Iris pigment epithelial cell (primary cell): ENCODE measurements at places on chromosomes 2 and 18.

DNA sequence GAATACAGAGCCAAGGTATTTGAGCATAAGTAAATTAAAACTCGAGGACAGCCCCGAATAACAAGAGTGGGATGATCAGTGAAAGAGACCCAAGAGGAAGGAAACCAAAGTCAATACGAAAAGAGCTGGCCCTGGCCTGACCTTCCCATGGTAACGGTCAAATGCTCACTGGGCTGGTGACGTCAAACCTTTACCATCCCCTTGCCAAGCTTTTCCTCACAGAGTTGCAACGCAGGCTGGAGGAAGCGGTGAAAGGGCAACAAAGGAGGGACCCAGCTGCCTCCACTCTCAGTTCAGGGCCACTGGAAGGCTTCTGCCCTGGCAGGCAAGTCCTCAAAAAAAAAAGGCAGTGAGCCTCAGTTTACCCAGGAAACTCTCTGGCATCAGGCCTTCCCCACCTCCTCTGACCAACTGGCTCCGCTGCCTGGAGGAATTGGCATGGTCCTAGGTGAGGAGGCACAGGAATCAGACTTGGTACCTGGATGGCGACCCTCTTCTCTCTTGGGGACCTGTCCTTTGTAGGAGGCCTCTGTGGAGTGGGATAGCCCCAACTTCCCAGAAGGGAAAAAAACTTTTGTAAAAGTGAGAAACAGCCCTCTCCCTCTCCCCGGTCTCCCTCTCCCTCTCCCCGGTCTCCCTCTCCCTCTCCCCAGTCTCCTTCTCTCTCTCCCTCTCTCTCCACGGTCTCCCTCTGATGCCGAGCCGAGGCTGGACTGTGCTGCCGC is 212.4 kb downstream of the ANAPC1 start:
- DNase-seq = peak; percentile 52

DNA sequence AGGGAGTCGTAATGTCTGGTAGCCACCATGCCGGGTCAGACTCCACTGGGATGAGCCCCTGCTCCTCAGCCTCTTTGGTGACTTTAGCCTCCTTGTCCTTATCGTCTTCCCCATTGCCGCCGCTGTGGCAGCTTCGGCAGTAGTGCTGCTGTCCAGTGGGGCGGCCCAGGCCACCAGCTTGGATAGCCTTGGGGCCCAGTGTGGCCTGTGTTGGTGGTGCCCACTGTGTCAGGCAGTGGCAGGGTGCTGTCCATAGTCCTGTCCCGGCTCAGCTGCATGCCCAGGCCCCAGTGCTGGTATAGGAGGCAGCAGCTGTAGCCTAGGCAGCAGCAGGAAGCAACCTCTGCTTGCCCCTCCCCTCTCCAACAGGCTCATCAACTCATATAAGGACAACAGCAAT is 197.1 kb upstream of the RAB12 start:
- DNase-seq = no peak

DNA sequence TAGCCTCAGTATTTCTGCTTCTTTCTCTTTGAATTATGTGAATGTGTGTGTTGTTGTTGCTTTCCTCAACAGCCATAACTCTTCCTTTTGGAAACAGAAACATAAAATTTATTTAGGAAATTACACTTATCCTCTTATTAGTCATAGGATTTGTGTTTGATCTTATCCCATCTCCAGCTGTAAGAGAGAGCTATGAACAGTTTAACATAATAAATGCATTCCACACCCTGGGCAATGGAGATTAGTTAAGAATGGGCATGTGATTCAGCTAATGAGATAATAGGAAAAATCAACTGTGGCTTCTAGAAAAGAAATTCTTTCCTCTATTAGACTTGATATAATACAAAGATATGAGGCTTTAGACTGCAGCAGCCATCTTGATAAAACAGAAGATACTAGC is 55.0 kb downstream of the SCN7A start:
- no peak for DNase-seq

DNA sequence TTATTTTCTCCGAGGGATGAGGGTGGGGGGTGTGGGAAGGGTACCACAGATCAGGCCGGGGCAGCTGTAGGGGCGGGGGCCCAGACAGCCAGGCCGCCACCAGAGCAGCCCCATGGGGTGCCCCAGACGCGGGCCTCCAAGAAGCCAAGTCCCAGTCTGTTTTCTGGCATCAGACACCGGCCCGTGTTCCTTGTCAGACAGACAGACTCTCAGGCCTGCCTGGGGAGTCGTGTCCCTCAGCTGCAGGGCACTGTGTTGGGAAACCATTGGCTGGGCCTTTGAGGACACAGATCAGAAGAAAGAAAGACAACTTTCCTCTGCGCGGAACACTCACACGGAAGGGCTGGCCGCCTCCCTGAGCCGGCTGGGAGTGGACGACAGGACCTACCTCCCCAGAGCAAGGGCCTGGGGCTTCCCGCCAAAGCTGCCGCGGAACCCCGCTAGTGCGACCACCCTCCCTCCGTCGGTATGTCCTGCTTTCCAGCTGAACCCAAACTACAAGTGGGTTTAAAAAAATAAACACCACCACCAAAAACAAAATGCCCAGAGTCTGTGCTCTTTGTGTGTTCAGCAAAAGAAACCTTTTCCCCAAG is 88.0 kb downstream of the SMAD7 start:
- no peak for DNase-seq

DNA sequence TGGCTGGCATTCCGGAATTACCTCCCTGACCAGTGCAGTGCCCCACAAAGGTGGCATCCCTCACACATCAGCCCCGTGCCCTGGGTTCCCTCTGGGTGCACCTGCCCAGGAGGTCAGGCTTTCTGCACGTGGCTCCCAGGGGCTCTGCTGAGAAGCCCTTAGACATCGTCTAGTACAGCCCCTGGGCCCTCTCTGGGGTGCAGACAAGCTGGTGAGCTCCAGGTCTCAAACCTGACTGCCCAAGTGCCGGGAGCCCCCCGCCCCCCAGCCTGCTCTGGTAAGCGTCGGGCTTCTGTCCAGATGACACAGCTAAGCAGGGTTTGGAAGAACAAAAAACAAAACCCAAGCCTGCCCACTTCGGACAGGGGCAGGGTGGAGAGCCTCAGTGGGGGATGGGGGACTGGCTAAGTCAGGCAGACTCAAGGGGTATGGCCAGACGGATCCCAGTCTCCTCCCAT is 20.2 kb downstream of the TWIST2 start:
- no peak for DNase-seq

DNA sequence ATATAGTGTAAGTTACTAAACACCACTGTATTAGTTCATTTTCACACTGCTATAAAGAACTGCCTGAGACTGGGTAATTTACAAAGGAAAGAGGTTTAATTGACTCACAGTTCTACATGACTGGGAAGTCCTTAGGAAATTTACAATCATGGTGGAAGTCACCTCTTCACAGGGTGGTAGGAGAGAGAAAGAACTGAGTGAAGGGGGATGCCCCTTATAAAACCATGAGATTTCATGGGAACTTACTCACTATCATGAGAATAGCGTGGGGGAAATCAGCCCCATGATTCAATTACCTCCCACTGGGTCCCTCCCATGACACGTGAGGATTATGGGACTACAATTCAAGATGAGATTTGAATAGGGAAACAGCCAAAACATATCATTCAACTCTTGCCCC is 618.0 kb downstream of the NYAP2 start:
- no peak for DNase-seq

DNA sequence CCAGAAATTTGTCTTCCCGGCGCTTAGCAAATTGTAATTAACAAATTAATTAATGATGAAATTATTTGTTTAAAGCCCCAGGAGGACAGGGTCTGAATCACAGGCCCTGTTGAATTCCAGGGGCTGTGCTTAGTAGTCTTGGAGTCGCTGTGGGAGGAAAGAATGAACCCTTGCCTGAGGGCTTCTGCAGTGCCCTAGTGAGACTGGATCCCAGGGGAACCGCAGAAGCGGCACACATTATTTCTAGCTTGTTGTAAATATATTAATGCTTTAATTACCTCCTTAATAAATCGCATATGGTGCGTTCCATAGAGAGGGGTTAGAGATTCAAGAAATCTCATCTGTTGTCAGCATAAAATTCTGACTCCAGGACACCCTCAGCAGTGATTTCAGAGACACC is 235.4 kb downstream of the CELF4 start:
- no peak for DNase-seq

DNA sequence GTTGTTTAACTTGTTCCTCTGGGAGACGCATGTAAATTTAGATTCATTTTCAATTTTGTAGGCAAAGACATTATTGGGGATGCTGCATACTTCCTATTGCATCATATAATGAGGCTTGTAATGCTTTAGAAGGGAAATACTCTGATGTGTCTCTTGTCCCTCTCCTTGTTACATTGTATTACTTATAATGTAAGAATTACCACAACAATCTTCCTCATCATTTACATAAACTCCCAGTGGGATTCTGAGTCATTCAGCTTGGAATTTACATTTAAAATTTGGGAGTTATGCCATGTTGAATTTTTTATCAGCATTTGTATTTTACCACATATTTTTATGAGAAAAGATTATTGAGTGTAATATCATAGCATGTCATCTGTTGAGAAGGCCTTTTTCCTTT is 963.4 kb upstream of the NRXN1 start:
- peak; percentile 73 for DNase-seq

DNA sequence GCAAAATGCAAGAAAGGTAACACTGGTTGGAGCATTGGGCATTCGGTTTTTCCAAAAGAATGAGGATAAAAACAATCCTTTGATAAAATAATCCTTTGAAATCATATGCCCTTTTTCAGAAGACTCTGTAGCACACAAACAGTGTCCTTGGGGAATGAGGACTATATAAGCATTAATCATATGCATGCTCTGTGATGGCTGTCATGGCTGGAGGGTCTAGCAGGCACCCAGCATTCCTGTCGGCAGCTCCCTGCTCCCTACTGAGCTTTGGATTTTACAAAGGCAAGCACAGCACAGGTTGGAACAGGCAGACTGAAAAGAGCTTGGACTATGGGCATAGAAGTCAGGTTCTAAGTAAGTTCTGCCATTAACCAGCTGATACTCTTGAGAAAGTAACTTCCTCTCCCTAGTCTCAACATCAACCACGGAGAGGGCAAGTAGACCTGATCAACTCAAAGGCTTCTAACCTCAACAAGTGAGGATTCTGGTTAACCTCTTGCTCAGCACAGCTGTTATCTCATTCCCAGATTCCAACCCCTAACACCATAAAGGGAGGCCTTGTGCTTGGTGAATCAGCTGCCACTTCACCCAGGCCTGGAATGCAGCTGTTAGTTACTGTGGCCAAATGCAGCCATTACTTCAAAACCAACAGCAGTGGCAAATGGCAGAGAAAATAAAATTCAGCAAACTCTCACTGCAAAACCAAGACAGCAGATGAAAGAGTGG is 29.5 kb downstream of the GALNT14 start:
- no peak for DNase-seq

GRCh38 chr2:129744649-129745048 is 234.8 kb upstream of the RAB6C start:
- DNase-seq = no peak

- DNase-seq = no peak
These were observed 103.5 kb downstream of the KCNS3 start for GRCh38 chr2:17981936-17982335.

- no peak for DNase-seq
These were observed 92.5 kb downstream of the FHOD3 start for GRCh38 chr18:36389811-36390581.

DNA sequence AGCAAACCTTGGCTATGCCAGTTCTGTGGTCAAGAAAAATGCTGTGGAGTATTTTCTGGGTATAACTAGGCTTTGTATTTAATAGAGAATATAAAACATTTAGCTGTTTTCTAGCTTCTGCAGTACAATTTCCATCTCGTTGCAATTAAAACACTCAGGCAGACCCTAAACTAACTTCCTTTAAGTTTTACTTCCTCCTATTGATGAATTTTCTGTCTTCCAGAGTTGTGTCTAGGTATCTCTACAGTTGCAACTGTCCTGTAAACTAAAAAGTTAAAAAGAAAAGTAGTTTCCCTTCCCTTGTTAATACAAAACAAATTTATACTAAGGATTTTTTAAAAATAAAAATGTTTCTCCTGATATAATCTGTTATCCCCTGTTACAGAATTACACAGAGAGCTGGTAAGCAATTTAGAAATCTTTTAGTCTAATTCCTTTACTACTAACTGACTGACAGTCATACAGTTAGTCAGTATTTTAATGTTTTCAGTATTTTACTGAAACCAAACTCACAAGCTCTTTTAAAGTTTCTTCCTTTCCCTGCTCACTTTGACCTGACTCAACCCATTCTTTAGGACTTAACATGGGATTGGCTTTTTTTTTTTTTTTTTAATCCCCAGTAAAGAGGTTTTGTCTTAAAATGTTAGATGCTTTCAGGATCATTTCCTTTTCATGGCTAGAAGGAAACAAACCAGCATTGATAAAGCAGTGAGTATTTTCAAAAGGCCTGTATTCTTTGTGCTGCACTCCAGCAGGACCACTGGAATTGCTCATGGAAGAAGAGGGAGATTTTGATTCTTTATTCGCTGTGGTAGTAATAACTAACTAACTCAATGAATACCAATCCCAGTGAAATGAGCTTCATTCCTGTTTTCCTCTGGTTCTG is 22.9 kb downstream of the ITGAV start:
- no peak for DNase-seq

GRCh38 chr2:98944775-98945174 is 8.8 kb upstream of the CRACDL start:
- peak; percentile 50 for DNase-seq

- no peak for DNase-seq
These were observed 120.4 kb downstream of the PDE11A start for GRCh38 chr2:177952151-177952550.

DNA sequence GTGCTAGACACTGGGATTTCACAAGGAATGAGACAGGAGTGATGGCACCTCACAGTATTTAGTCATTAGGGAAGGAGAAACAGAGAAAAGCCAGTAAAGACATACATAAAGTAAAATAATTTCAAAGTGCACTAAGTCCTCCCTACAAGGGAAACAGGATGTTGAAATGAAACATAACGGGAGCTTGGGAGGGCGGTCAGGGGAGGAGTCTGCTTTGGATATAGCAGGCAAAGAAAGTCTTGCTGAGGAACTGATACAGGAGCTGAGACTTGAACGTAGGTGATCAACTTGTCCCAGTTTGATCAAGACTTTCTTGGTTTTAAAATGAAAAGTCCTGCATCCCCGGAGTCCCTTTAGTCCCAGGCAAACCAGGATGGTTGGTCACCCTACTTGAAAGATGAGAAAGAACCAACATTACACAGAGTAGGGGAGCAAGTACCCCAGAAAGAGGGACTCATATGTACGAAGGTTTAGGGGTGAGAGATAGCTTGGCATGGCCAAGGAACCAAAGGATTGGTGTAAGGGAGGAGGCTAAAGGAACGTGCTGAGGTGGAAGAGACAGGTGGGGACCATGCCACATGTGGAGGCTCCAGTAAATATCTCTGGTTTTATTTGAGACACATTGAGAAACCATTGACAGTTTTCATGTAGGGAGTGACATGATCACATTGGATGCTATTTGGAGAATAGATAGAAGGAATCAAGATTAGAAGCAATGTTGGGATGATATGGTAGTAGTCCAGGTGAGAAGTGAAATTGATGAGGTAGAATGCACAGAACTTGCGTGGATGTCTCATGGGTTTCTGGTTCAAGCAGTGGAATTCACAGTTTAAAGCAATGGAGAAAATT is 28.4 kb downstream of the FBXO48 start:
- DNase-seq = peak; percentile 45

- DNase-seq = peak; percentile 87
These were observed 44.2 kb upstream of the SPTBN1 start for GRCh38 chr2:54411801-54412354.

- DNase-seq = no peak
These were observed 149.8 kb downstream of the MYO5B start for GRCh38 chr18:50045126-50045525.

GRCh38 chr2:187550857-187551256 is 3.4 kb downstream of the TFPI start:
- no peak for DNase-seq
